ENCODE measurements at places on chromosomes 3 and 15.

DNA sequence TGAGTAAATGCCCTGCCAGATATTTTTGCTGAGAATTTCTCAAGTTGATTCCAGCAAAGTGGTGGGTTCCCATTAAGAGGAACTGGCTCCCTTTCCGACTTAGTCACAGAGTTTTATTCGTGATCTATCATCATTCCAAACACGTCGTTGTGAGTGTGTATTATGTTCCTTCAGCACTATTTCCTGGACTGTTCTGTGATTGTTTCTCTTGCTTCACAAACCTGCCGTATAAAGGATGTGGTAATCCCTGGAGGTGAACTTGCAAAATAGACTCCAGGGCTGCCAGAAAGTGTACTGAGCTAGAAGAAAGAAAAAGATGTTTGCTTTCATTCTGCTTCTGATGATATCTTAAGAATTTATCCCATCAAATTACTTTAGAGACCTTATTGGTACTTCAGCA is 14.5 kb upstream of the CAPN3 start:
- DNase-seq: peak; percentile 95

GRCh38 chr3:39569095-39569494 is 101.6 kb downstream of the MOBP start:
- DNase-seq: no peak

DNA sequence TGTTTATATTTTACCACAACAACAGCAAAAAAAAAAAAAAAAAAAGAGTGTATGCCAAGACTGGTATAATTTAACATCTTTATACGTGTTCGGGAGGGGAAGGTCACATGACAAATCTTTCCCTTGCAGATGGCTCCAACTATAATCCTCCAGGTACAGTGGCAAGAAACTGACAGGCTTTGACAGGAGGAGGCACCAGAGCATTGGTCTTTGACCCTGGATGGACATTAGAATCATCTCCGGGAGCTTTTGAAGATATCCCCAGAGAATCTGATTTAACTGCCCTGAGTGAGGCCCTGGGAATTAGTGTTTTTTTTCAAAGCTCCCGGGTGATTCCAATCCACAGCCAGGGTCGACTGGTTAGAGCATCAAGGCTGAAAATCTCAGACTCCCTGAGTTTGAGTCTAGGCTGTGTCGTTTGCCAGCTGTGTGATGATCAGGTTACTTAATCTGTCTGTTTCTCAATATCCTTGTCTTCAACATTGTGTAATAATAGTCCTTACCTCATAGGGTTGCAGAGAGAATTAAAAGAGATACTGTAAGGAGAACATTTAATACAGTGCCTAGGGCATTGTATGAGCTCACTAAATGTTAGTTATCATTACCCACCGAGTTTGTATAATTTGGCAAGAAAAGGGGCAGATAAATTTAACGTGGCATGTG is 8.9 kb upstream of the SEMA5B start:
- peak; percentile 80 for DNase-seq

GRCh38 chr3:189978753-189979152 is 141.9 kb downstream of the P3H2 start:
- no peak for DNase-seq

GRCh38 chr3:73385568-73385967 is 239.2 kb downstream of the PDZRN3 start:
- DNase-seq: no peak

DNA sequence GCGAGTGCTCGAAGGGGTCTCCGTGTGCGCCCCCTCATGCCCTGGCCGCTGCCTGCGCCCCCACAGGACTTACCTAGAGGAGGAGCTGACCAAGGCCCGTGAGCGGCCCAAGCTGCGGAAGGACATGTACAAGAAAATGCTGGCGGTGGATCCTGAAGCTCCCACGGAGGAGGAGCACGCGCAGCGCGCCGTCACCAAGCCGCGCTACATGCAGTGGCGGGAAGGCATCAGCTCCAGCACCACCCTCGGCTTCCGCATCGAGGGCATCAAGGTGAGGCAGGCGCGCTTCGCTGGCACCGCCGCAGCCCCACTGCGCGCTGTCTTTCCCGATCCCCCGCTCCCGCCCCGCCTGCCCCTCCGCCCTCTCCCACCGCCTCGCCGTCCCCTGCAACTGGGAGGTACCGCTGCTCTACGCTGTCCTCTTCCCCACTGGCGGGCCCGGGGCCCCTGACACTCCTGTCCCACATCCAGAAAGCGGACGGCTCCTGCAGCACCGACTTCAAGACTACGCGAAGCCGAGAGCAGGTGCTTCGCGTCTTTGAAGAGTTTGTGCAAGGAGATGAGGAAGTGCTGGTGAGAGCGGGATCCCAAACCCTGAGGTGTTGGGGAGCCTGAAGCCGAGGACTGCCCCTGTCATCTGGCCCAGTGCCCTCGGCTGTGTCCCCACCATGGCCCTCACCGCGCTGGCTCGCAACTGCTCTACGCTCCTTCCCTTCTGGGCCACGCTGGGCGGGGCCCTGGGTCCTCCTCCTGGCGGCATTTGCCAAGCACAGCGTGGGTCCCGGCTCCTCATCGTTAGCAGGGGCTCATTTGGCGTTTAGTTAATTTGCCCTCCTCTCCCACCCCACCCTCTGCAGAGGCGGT is 8.5 kb downstream of the ITPKA start:
- no peak for DNase-seq

DNA sequence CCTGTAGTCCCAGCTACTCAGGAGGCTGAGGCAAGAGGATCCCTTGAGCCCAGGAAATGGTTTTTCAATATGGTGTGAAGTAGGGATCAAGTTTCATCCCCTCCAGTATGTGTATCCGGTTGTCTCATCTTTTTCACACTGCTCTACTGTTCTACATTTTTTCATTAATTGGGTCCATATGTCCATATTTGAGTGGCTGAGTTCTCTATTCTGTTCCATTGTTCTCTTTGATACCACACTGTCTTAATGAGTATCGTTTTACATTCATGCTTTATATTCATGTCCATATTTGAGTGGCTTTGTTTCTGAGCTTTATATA is 81.6 kb upstream of the LRRFIP2 start:
- peak; percentile 52 for DNase-seq

DNA sequence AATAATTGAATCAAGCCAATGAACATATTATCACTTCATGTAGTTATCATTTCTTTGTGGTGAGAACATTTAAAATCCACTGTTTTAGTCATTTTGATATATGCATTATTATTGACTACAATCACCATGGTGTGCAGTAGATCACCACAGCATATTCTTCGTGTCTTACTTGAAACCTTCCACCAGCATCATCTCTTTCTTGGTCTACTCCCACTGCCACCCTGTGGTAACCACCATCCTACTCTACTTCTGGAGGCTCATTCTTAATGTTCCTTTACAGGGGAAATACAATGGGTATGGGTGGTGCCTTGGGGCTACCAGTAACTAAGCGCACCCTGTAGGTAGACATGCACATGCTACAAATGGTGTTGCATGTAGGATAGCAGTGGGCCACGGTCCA is 25.4 kb downstream of the PXK start:
- no peak for DNase-seq

- peak; percentile 91 for DNase-seq
These were observed 84.8 kb downstream of the DCLK3 start for GRCh38 chr3:36679384-36680200.

All from fibroblast of mammary gland (primary cell).